ENCODE measurements at places on chromosomes 3 and 15.

GRCh38 chr3:49359623-49360022 lies 1.5 kb upstream of the GPX1 start:
- no peak for DNase-seq

GRCh38 chr15:28961391-28961790 lies 75.6 kb downstream of the APBA2 start:
- no peak for DNase-seq

GRCh38 chr15:38325648-38325990 lies 73.0 kb downstream of the SPRED1 start:
- DNase-seq: no peak

- DNase-seq: no peak
Measured at GRCh38 chr3:169137076-169137475, 526.4 kb downstream of the MECOM start.

DNA sequence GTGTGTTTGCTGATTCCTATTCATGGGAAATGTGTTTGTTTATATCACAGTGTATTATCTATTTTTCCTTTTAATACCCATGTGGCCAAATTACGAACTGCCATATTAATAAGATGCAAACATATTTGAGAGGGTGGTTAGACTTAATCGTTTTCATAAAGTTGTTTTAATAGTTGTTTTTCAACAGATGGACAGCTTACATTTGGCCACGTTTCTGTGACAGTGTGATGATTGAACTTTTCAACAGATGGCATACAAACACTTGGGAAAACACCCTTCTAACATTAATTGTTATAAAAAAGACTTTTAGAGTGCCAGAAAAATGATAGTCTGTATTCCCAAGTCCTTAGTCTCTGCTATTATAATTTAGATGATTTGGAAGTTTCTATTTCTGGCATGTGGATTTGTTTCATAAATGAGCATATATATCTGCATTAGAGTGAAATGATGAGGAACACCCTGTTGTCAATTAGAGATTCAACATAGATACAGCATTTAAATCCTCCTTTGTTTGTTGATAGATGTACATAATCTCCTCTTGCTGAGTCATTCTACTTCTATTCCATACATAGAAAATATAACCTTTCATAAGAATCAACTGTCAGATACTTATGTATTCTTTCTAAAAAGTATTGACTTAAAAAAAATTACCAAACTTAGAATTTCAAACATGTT lies 13.1 kb downstream of the PLAAT1 start:
- no peak for DNase-seq
